ENCODE measurements at places on chromosomes 5 and 9. TPM values are rescaled to one million over a fixed set of nuclear protein-coding genes. Genes with fewer than 3 reads are reported as not detected.

- H3K36me3 ChIP-seq, result no peaks in the 10 kb centered on the region
- no peak overlapping the region for H3K27ac ChIP-seq
- no peaks in the 10 kb centered on the region for H3K4me1 ChIP-seq
- DNase-seq, result no peak
- H3K27me3 ChIP-seq, result no peaks in the 10 kb centered on the region
Observed at GRCh38 chr5:24059006-24059405, 551.6 kb downstream of the PRDM9 start.

Gene PDLIM7
- total RNA-seq, result 72.9 TPM

- H3K27ac ChIP-seq, result no peak overlapping the region
- no peak overlapping the region for H3K4me3 ChIP-seq
- H3K4me1 ChIP-seq, result no peaks in the 10 kb centered on the region
- no peaks in the 10 kb centered on the region for H3K27me3 ChIP-seq
Observed at GRCh38 chr5:137036640-137037039, 462.5 kb downstream of the SPOCK1 start.

GRCh38 chr5:167671176-167671575, 620.3 kb upstream of the WWC1 start:
- no peak overlapping the region for H3K4me3 ChIP-seq
- H3K4me1 ChIP-seq, result no peaks in the 10 kb centered on the region
- H3K36me3 ChIP-seq, result no peaks in the 10 kb centered on the region

Gene TNFSF8
- 30.3 TPM for total RNA-seq

DNA sequence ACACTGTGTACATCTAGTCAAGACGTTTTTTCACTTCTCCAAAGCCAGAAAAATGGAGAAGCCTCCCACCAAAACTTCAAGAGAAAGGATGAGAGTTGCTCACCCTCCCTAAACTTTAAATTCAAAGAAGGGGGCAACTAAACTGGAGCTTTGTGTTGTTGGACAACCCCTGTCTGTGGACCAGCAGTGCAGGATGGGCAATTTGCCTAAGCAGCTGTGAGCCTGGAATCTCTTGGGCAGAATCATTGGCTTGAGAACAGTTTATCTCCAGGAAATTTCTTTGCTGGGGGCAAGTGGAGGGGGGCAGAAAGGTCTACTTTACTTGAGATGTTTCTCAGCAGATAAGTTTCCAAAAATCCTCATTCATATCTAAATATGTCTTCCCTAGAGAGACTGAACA, 151.8 kb downstream of the MUSK start:
- no peak overlapping the region for H3K27ac ChIP-seq
- H3K27me3 ChIP-seq, result no peaks in the 10 kb centered on the region
- H3K4me1 ChIP-seq, result no peaks in the 10 kb centered on the region
- no peak for DNase-seq
- H3K4me3 ChIP-seq, result no peak overlapping the region

GRCh38 chr5:54832045-54832444, 153.3 kb downstream of the ESM1 start:
- H3K27ac ChIP-seq, result no peak overlapping the region
- H3K36me3 ChIP-seq, result no peaks in the 10 kb centered on the region
- H3K4me1 ChIP-seq, result peaks cover 9% of the 10 kb centered on the region
- H3K27me3 ChIP-seq, result peaks cover 5% of the 10 kb centered on the region
- DNase-seq, result no peak

Gene EFCAB9
- not detected for total RNA-seq

DNA sequence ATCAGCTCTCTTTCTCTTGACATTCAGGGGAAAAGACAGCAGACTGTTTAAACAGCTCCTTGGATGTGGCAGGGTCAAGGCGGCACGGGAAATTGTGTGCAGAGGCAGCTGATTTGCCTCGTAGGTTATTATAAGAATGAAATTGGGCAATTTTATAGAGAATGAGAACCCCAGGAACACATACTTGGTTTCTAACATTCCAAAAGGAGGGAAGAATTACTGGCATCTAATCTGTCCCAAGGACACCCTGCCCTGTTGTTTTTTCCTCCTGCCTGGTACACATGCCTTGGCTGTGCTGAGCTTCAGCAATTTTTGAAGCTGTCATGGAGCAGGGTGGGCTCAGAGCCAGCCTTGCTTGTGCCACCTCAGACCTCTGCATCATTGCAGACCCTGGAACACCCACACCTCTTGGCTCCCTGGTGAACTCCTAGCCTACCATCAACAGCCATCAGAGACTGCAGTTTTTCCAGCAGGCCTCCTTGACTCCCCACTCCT, 143.6 kb downstream of the BOD1 start:
- no peaks in the 10 kb centered on the region for H3K27me3 ChIP-seq
- no peak overlapping the region for H3K27ac ChIP-seq
- H3K4me3 ChIP-seq, result no peak overlapping the region
- H3K36me3 ChIP-seq, result no peaks in the 10 kb centered on the region
- DNase-seq, result no peak
- no peaks in the 10 kb centered on the region for H3K4me1 ChIP-seq

- no peak for DNase-seq
- no peaks in the 10 kb centered on the region for H3K27me3 ChIP-seq
- no peak overlapping the region for H3K4me3 ChIP-seq
- H3K4me1 ChIP-seq, result no peaks in the 10 kb centered on the region
Observed at GRCh38 chr5:17951392-17952169, 317.3 kb downstream of the TAF11L14 start.

DNA sequence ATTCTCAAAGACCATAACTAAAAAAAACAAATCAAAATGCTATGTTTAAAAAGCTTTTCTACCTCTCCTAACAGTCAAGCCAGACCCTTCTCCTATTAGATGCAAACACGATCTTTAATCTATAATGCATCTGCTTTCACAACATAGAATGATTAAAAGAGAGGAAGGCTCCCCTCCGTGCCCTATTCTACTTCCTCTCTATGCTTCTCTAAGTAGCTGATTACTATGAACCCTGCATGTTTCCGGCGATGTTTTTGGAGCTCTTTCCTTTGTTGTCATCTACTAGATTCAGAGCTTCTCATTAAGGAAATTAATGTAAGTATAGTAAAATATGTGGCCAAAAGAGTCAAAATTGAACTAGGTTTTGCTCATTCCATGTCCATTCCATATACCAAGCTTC, 29.2 kb upstream of the CEP120 start:
- peaks cover 21% of the 10 kb centered on the region for H3K4me1 ChIP-seq
- H3K27ac ChIP-seq, result no peak overlapping the region
- H3K27me3 ChIP-seq, result peaks cover 20% of the 10 kb centered on the region
- H3K4me3 ChIP-seq, result no peak overlapping the region
- no peak for DNase-seq
- no peaks in the 10 kb centered on the region for H3K36me3 ChIP-seq

Gene SNCAIP
- total RNA-seq, result not detected

- DNase-seq, result no peak
- H3K36me3 ChIP-seq, result peaks cover 18% of the 10 kb centered on the region
- H3K4me3 ChIP-seq, result no peak overlapping the region
- H3K4me1 ChIP-seq, result peaks cover 28% of the 10 kb centered on the region
- no peak overlapping the region for H3K27ac ChIP-seq
Observed at GRCh38 chr9:89542401-89543021, 44.6 kb upstream of the SEMA4D start.

GRCh38 chr5:129244478-129244877, 149.9 kb downstream of the ISOC1 start:
- H3K4me3 ChIP-seq, result no peak overlapping the region
- DNase-seq, result no peak
- H3K36me3 ChIP-seq, result no peaks in the 10 kb centered on the region
- no peaks in the 10 kb centered on the region for H3K27me3 ChIP-seq

DNA sequence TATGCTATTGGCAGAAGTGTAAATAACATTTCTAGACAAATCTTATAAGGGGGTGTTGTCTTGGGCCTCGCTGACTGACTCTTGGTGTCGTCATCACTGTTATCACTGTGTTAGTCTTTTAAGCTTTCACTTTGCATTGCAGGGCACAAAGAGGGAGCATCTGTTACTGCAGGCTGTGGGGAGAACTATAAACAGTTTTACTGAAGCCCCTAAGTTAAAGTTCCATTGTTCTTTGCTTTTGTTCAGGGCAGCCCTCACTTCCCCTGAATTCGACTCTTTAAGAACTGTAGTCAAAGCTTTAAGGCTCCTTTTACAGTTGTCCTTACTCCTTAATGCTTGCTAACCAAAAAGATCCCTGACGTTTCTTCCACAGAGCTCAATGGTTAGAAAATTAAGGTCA, 605.0 kb downstream of the RAB3C start:
- H3K27ac ChIP-seq, result no peak overlapping the region
- peaks cover 42% of the 10 kb centered on the region for H3K27me3 ChIP-seq
- H3K36me3 ChIP-seq, result no peaks in the 10 kb centered on the region
- no peak for DNase-seq
- peak overlapping the region; percentile 21 for H3K4me3 ChIP-seq
- peaks cover 13% of the 10 kb centered on the region for H3K4me1 ChIP-seq

Gene FYB1
- total RNA-seq, result 270 TPM

DNA sequence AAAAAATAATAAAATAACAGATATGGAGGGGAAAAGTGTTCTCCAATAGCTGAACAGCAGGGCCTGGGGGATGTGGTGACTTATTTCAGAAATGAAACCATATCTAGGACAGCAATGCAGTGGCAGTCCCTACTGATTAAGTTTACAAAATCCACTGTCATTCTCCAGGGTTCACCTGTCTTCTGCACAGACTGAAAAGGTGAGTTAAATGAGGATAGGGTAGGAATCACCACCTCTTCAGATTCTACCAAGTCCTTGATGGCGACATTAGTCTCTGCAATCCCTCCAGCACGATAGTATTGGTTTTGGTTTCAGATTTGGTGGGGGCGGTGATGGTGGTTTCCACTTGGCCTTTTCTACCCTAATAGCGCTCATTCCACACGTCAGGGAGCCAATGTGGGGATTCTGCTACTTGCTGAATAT, 32.3 kb upstream of the NPM1 start:
- H3K36me3 ChIP-seq, result no peaks in the 10 kb centered on the region
- peak overlapping the region; percentile 73 for H3K4me3 ChIP-seq
- peaks cover 22% of the 10 kb centered on the region for H3K4me1 ChIP-seq
- H3K27me3 ChIP-seq, result peaks cover 3% of the 10 kb centered on the region

GRCh38 chr5:143806579-143806978, 5.4 kb upstream of the HMHB1 start:
- H3K4me1 ChIP-seq, result peaks cover 6% of the 10 kb centered on the region
- no peak for DNase-seq
- no peak overlapping the region for H3K4me3 ChIP-seq
- no peaks in the 10 kb centered on the region for H3K36me3 ChIP-seq
- H3K27ac ChIP-seq, result no peak overlapping the region
